RCC 7860 (cell line): ENCODE measurements at places on chromosomes 1 and 21.

DNA sequence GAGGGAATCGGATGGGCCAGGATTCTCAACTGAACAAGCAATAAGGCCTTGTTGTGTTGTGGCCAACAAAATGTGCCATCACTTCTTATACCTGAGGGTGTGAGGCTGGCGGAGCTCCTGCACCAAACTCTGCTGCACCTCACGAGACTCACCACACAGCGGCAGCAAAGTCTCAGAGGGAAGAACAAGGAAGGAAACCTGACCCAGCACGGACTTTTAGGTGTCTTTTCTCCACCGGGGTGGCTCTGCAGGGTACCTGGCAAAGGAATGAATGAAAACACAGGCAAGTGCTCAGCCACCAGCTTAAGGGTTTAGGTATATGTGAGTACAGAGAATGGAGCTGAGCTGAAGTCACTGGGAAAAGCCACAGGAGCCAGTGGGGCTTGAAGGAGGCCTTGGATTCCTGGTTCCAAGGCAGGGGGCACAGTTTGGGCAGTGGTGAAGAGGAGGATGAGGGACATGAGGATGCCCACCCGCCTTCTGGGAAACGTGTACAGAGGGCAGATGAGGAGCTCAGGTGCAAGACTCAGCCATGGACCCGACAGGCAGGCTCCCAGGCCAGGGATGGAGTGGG lies 31.1 kb upstream of the HSD3B1 start:
- DNase-seq: peak; percentile 8

GRCh38 chr1:226638608-226639007 lies 90.0 kb downstream of the STUM start:
- no peak for DNase-seq

GRCh38 chr1:229848752-229849677 lies 218.0 kb upstream of the GALNT2 start:
- no peak for DNase-seq

DNA sequence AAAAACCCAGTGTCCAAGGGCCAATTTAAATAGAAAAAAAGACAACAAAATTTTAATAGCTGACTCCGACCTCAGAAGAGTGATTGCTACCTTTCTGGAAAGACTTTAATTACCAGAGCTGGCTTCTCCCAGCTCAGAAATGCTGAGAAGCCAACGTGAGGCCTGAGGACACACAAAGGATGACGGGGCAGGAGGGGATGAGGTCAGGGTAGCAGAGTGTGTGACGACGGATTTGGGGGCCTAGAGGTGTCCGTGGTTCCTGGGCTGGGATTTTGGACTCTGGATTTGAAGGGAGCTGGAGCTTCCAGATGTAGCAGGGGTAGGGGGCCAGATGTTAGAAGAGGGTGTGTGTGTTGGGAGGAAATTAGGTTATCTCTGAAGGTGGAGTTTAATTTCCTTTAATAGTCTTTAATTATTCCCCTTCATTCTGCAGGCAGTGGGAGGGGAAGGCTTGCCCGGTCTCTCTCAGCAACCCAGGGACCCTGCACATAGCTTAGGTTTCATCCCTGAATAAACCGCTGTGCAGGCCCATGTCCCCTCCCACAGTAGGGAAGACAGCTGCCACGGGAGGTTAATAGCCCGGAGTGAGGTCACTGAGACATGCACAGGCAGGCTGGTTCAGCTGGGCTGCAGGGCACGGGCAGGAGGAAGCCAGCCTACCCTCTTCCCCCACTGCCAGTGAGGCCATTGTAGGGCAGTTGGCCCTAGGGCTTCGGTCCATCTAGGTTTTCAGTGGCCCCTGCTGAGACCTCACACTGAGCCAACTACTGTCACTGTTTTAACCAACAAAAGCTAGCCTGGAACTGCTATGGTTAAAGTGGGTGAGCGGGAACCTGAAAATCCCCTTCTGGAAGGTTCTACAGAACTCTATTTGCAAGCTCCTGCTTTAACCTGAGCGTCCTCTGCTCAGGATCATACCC lies 3.8 kb upstream of the PADI3 start:
- DNase-seq: peak; percentile 37

DNA sequence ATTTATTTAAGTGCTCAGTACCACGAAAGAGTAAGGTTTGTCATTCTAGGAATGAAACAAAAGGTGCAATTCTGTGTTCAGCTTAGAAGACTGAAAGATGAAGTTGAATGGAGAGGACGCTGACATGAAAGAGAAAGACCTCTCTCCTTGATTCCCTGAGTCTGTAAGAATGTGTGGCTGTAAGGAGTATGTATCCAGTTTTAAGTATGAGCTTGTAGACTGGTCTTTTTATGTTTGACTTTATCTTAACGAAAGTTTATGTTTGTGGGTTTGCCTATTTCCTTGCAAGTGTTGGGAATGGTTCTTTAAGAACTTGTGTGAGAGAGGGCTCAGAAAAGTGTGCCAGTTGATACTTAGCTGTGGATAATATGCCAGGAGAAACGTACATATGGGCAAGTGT lies 1.4 kb downstream of the CHD1L start:
- DNase-seq: no peak

DNA sequence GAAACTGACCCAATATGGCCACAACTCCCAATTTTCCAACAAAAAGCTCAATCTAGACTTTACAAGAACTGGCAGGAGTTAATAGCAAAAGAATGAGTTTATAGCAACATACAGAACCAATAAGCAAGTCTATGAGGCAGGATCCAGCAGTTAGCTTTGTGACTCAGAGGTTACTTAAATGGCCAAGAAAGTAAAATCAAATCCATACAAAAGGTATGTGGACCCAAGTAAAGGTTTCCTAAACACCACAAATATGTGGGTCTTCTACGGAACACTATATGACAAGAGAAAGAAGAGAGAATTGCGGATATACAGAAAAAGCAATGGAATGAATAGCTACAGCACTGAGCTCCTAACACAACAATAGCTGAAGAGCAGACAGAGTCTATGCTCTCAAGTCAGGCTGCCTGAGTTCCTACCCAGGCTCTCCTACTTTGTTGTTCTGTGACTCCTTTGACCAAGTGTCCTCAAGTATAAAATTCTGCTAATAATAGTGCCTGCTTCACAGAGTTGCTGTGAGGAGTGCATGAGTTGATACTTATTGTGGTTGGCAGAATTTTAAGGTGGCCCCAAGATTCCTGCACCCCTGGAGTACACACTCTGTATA lies 204.3 kb downstream of the SMYD3 start:
- no peak for DNase-seq

DNA sequence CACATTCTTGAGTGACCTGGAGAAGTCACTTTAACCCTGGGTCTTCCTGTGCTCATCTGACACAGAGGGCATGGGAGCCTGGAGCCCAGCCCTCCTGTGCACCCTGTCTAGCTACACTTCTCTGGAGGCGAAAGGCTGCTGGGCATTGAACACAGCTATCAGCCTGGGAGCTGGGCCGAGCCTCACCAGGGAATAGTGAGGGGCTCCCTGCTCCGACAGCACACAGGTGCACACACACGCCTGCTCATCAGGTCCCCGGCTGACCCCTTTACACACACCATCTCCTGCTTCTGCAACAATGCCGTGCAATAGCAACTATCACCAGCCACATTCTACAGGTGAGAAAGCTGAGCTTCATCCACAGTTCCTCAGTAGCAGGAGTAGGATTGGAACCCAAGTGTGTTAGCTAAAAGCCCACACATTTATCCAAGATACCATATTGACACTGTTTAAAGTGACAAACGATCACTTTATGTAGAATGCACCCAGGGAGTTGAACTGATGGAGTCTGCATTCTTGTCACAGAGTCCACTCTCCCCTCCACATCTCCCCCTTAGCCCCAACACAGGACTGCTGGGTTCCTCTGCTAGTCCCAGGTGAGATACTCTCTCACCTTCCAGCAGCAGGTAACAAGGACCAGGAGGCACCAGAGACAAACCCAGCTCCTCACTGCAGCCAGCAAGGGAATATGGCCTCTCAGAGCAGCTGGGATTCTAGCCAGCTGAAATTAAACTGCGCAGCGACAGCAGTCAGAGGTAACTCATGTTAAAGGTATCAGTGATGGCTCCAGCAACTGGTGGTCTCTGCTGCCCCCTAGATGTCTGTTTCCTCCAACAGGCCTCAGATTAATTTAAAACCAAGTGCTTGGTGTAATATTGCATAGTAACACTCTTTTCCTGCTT lies 18.3 kb upstream of the CAPN8 start:
- peak; percentile 61 for DNase-seq

DNA sequence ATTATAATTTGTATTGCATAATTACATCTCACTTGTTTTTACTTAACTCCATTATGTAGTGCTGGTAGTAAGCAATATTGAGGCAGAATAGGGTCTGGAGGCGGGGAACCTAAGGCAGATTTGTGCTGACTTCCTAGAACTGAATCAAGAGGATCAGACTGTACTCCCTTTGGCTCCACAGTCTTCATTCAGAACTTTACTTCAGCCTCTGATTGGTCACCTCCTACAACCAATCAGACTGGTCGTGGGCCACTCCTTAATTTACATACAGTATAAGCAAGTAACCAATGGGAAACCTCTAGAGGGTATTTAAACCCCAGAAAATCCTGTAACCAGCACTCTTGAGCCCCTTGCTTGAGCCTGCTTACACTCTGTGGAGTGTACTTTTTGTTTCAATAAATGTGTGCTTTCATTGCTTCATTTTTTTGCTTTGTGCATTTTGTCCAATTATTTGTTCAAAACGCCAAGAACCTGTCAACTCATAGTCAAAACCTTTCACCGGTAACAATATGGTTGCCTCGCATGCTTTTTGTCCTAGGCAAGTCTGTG lies 31.6 kb downstream of the ZBTB8OS start:
- DNase-seq: no peak

- DNase-seq: peak; percentile 52
These were observed 11.2 kb upstream of the HJV start for GRCh38 chr1:146032631-146033219.

- DNase-seq: no peak
These were observed 66.8 kb upstream of the SLC44A3 start for GRCh38 chr1:94753171-94753972.

- DNase-seq: no peak
These were observed 143.4 kb upstream of the HOOK1 start for GRCh38 chr1:59671066-59671952.

DNA sequence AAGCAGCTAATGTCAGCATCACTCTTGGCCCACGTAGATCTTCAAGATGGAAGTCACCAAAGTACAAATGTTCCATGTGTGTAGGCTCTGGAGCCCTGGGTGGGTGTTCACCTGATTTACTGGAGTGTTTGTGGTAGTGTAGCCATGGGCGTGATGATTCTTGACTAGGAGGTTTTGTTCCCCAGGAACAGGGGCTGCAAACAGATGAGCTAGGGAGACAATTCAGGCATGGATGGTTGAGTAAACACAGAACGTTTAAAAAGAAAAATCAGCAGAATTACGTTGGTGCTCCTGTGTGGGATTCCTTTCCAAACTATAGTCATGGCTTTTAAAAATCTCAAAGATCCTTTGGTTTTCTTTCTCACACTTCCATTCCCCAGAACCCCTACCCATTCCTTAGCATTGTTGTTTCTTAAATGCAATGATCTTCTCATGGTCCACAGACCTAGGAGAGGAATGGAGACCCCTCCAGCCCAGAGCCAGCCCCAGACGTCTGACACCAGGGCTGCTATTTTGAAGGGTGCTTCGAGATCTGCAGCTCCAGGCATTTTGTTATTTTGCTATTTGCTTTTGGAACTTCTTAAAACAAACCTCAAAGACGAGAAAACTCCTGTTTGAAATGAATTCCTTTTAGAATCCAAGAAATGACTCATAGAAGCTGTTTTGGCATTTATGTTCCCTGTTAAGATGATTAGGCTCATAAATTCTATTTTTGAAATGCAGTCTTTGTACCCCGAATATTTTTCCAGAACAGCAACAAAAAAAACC lies 115.1 kb downstream of the ETS2 start:
- no peak for DNase-seq

DNA sequence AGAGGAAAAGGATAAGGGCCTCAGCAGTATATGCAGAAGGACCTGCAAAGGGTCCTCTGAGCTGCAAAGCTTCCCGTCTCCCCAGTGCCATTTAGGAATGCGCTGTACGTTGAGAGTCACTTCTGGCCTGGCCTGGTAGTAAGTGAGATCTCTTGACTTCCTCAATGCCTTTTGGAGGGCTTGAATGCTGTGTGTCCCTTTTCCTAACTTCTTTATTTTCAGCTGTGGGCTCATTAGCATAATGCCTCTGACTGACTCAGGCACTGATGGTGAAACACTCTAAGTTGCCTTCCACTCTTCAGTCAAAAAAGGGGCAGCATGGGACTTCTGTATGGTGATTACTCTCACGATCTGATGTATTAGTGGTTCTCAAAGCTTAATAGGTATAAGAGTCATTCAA lies 49.9 kb downstream of the XCL1 start:
- DNase-seq: no peak

- no peak for DNase-seq
These were observed 181.3 kb downstream of the ATP6V1G3 start for GRCh38 chr1:198359024-198359653.

GRCh38 chr1:110746644-110747259 lies 72.0 kb upstream of the KCNA3 start:
- DNase-seq: no peak

DNA sequence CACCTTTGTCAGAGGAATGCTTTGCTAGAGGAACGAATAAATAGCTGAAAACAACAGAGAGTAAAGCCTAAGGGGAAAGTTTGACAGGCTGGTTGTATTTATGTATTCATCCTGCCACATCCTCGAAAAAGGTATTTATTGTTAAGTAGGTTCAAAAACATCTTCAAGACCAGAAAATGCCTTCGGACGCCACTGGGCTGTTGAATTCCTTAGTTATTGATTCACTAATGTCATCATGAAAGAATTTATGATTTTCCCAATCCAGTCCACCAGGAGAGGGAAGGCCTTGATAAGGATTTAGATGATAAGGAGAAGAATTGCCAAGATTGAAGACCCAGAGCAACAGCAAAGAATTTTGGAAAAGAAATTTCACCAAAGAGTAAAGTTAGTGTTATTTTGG lies 35.2 kb upstream of the MAB21L3 start:
- DNase-seq: peak; percentile 50

DNA sequence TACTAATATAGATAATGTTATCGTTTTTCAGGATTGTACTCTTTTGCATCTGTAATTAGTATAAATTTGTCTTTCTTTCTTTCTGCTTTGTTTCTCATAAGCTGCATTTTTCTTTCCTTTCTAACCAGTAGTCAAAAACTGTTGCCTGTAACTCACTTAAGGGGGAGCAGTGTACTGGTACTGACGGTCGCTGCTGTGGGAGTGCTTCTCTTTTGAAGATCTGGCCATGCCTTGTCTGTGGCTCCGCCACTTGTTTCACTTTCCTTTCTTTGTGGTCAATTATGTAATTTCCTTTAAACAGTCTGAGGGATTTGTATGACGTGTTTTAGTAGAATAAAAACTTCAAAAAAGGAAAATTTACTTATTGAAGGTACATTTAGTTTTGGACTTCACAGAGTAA lies 37.0 kb downstream of the MIA3 start:
- no peak for DNase-seq

- no peak for DNase-seq
These were observed 1.6 kb downstream of the CNIH3 start for GRCh38 chr1:224617410-224618355.

GRCh38 chr1:2448098-2448445 lies 28.0 kb upstream of the PLCH2 start:
- DNase-seq: no peak

DNA sequence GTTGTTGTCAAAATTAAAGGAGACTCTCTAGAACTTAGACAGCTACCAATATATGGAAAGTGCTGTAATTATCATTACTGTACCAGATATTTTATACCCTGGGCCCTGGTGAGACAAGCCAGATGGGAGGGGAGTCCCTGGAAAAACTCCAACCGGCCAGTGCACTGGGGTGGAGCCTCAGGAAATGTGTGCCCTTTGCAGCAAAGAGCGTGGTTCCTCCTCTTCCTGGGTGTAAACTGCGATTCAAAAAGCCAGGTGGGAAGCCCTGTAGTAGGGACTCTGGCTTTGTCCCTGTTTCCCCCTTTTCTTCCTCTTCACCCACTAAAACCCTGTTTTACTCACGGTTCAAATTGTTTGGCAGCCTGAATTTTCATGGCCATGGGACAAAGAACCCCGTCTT lies 812.3 kb downstream of the PLA2G4A start:
- DNase-seq: no peak
